ENCODE measurements at places on chromosomes 12 and 14.

DNA sequence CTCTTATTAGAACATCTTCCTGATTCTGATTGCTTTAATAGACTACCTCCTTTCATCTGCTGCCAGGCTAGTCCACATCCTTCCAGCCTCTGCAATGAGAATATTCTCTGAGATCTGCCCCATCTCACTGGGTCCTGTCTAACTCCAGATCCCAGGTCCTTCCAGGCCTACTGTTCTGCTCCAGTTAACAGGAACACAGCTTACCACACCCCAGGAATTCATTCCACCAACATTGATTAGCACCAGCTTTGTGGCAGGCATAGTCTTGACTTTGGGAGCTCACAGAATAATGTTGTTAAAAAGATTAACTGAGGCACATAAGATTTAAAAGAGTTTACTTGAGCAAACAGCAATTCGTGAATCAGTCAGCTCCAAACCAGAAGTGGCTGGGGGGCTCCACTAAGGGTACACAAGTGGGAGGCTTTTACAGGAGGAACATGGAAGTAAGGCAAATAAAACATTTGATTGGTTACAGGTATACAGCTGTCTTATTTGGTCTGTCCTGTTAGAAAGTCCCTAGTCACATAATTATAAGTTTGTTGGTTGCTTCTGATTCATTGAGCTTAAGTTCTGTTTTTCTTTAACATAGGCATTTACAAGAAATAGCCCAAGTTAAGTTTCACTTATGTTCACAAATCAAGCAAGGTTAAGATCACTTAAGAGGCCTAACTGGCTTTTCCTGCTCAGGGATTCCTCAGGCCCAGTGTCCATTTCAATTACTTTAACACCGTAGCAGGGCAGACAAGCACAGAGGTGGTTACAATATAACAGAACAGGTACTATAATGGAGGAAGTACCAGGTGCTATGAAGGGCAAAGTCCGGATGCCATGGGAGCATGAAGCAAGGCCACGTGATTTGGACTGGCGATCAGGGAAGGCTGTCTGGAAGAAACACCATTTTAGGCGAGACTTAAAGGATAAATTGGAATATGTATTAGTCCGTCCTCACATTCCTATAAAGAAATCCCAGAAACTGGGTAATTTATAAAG is 12.2 kb upstream of the MYH7 start:
- no peak for DNase-seq

- no peak for DNase-seq
These were observed 4.5 kb upstream of the KRT8 start for GRCh38 chr12:52909331-52909730.

- no peak for DNase-seq
These were observed 4.6 kb upstream of the SEC23A start for GRCh38 chr14:39107591-39107996.

DNA sequence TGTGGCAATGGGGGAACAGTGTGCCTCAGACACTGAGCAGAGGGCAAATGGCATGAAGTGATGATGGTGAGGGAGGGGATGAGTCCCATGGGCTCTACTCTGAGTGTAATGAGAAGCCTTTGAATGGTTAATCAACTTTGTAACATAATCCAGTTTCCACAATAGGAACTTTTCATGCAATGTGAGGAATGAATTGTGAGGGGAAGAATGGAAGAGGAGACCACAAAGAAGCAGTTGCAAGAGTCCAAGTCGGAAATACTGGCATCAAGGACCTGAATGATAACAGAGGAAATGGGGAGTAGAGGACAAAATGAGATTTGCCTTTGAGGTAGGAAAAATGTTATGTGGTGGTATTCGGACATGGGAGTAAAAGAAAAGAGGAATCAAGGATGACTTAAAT is 476.9 kb upstream of the PRICKLE1 start:
- DNase-seq: no peak

GRCh38 chr12:102769323-102769916 is 147.6 kb downstream of the PAH start:
- DNase-seq: no peak

- no peak for DNase-seq
These were observed 136.2 kb downstream of the STXBP6 start for GRCh38 chr14:24913746-24914145.

DNA sequence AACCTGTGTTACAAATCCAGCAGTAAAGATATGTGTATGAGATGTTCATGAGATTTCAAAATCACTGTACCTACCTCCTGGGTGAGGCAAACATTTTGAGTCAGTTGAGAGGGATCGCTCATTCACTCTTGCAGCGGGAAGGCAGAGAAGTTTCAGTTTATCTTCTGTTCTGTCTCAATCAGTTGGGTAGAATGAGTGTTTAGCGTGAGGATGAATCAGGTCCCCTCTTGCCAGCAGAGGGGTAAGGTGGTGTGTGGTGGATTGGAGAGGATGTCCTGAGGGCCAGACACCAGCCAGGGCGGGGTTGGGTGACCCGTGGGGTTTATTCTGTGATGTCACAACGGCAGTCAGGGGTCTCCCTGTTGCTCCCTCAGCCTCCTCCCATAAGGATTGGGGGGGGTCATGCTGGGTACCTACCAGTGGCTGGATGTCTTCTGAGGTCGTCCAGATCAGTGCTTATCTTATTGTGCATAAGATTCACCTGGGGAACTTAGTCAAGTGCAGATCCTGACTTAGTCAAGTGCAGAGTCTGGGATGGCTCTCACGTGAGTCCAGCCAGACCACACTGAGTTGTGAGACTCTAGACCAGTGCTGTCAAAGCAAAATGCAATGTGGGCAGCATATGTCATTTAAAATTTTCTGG is at the start of gene GSG1:
GSG1 (minus strand) TSS at position 277 of the 643 bp plus-strand sequence; CDS start at position 122, 155 bp downstream.
- DNase-seq: no peak

GRCh38 chr12:131340616-131341210 is 370.2 kb upstream of the SFSWAP start:
- no peak for DNase-seq

DNA sequence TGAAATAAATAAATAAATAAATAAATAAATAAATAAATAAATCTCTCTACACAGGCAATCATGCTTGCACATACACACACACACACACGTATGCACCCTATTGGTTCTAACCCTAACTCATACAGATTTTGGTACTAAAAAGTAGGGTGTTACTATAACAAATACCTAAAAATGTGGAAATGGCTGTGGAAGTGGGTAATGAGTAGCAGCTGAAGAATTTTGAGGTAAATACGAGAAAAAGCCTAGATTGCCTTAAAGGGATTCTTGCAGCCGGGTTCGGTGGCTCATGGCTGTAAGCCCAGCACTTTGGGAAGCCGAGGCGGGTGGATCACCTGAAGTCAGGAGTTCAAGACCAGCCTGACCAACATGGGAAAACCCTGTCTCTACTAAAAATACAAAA is 15.7 kb upstream of the SLC2A3 start:
- no peak for DNase-seq

GRCh38 chr14:100622224-100622623 is 35.0 kb upstream of the BEGAIN start:
- DNase-seq: no peak

GRCh38 chr12:20395791-20396550 is 27.6 kb downstream of the PDE3A start:
- DNase-seq: no peak

DNA sequence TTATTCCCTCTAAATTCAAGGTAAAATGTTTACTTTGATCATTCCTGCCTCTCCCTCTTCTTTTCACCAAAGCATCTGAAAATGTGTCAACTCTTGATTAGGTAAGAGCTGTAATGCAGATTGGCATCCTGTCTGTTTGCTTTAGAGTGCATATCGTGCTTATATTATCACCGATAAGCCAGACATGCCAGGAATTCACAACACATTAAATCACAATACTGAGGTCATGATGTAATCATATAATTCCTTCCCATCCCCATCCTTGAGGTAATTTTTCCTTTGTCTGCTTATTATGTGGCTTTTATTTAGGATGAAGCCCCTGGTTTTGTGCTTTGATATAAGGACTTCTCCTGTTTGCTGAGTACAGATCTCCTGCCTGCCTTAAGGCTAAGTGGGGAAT is 10.2 kb downstream of the DDX47 start:
- DNase-seq: no peak

Data from stimulated activated CD8-positive, alpha-beta memory T cell treated with anti-CD3 and anti-CD28 coated beads, Interleukin-15, amount 100 ng/mL, for 24 hours (primary cell).